Transverse colon (tissue), 4 donors: ENCODE measurements at places on chromosomes 6 and 20. TPM values are rescaled to one million over a fixed set of nuclear protein-coding genes. Genes with fewer than 3 reads are reported as not detected.

Gene METTL24
- 59.9 TPM for total RNA-seq

Gene ECT2L
- total RNA-seq: not detected

DNA sequence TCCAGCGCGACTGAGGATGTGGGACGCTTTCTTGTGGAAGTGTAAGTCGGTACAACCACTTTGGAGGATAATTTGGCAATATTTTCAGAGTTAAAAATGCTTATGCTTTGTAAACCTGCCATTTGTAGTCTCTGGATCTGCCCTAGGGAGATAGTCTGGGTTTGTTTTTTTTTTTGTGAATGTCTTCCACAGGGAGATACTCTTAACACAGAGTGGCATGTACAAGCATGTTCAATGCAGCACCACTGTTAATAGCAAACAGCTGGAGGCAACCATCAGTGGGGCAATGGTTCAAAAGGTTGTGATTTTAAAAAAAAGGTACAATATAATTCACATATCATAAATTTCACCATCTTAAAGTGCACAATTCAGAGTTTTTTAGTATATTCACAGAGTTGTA is 22.4 kb downstream of the SLC9A8 start:
- H3K36me3 ChIP-seq: no peaks in the 10 kb centered on the region
- peaks cover 7% of the 10 kb centered on the region for H3K4me1 ChIP-seq
- H3K27ac ChIP-seq: no peak overlapping the region
- DNase-seq: no peak
- H3K4me3 ChIP-seq: no peak overlapping the region

GRCh38 chr20:41135187-41135887 is 2.0 kb upstream of the PLCG1 start:
- no peak overlapping the region for H3K27ac ChIP-seq
- no peaks in the 10 kb centered on the region for H3K36me3 ChIP-seq
- no peaks in the 10 kb centered on the region for H3K27me3 ChIP-seq
- peak; percentile 60 for DNase-seq
- peaks cover 8% of the 10 kb centered on the region for H3K4me1 ChIP-seq

GRCh38 chr6:20915626-20916025 is 381.4 kb downstream of the CDKAL1 start:
- no peak for DNase-seq
- no peak overlapping the region for H3K4me3 ChIP-seq
- no peaks in the 10 kb centered on the region for H3K36me3 ChIP-seq
- no peak overlapping the region for H3K27ac ChIP-seq
- no peaks in the 10 kb centered on the region for H3K4me1 ChIP-seq
- no peaks in the 10 kb centered on the region for H3K27me3 ChIP-seq
